Neuronal stem cell (in vitro differentiated cells): ENCODE measurements at places on chromosomes 1 and 21.

- no peak overlapping the region for H3K27ac ChIP-seq
- H3K36me3 ChIP-seq = no peaks in the 10 kb centered on the region
- H3K4me3 ChIP-seq = peak overlapping the region; percentile 65
- H3K4me1 ChIP-seq = no peaks in the 10 kb centered on the region
- DNase-seq = peak; percentile 20
- peaks cover 73% of the 10 kb centered on the region for H3K27me3 ChIP-seq
These were observed 4.3 kb downstream of the TCHH start for GRCh38 chr1:152110860-152111514.

- no peaks in the 10 kb centered on the region for H3K27me3 ChIP-seq
- DNase-seq = no peak
- H3K4me3 ChIP-seq = no peak overlapping the region
- H3K36me3 ChIP-seq = no peaks in the 10 kb centered on the region
- H3K27ac ChIP-seq = no peak overlapping the region
These were observed 16.3 kb downstream of the PDZK1 start for GRCh38 chr1:145690587-145691558.

DNA sequence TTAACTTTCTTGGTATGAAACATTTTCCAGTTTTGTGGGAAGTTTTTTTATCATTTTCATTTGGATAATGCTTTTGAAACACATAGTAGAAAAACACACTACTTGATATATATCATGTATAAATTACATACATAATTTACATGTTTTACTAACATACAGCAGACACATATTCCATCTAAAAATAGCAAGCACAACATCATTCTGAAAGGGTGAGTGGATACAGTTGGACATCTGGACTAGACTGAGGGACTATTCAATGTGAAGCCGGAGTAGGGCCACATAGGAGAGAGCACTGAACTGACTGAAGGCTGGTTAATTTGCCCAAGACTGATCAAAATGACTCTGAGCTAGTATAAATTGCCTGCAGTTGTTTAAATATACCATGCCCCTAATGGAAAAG is 11.7 kb downstream of the CDKN2C start:
- H3K4me3 ChIP-seq = no peak overlapping the region
- peaks cover 7% of the 10 kb centered on the region for H3K4me1 ChIP-seq
- no peaks in the 10 kb centered on the region for H3K36me3 ChIP-seq
- no peak overlapping the region for H3K27ac ChIP-seq
- DNase-seq = no peak

DNA sequence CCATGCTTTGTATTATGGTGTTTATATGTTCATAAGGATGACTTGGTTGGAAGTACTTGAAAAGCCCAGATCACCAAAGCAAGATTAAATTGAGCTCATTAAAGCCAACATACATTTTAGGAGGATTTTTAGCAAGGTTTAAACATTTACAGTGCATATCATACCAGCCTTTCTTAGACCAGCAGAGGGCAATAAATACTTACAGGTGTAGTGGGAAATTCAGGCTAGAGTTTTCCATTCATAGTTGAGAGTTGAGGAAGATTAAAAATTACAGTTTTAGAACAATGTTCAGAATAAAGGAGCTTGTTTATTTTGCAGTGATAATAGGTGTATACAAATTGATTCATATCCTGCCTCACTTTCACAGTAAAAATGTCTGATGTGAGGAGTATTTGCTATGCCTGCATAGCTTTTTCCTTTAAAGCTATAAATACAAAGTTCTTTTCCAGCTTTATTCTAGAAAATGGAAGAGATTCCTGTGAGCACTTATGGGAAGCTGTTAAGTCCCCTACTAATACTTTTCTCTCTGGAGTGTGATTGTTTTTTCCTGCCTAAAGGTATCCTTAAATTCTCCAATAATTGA is 35.3 kb downstream of the DTL start:
- peaks cover 10% of the 10 kb centered on the region for H3K36me3 ChIP-seq
- H3K4me3 ChIP-seq = no peak overlapping the region
- no peaks in the 10 kb centered on the region for H3K27me3 ChIP-seq
- DNase-seq = no peak
- H3K4me1 ChIP-seq = no peaks in the 10 kb centered on the region

DNA sequence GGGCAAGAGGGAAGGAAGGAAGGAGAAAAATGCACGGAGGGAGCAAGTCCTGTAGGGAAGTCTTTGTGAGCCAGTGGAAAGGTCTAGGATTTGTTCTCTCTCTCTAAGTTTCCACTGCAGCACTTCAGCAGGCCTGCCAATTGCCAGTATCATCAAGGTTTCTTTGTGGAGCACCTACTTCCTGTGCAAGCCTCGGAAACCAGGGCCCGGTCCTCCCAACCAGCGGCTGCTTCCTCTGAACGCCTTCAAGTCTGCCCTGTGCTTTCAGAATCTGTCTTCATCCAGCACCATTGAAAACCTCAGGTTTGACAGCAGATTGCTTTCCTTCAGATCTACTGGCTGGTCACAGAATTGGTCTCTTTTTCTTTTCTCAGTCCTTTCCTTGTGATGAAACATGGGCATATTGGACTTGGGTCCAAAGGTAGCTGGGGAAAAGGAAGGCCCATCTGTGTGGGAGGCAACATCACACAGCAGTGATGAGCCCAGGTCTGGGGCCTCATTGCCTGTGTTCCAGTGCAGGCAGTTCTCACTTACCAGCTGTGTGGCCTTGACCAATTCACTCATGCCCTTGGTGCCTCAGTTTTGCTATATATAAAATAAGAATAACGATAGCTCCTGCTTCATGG is 144.5 kb downstream of the SEC16B start:
- H3K4me1 ChIP-seq = no peaks in the 10 kb centered on the region
- no peak overlapping the region for H3K4me3 ChIP-seq
- no peaks in the 10 kb centered on the region for H3K27me3 ChIP-seq
- no peaks in the 10 kb centered on the region for H3K36me3 ChIP-seq

GRCh38 chr1:225453797-225454648 is 26.2 kb upstream of the LBR start:
- H3K27me3 ChIP-seq = no peaks in the 10 kb centered on the region
- H3K27ac ChIP-seq = no peak overlapping the region
- H3K4me1 ChIP-seq = peaks cover 2% of the 10 kb centered on the region
- no peak overlapping the region for H3K4me3 ChIP-seq

DNA sequence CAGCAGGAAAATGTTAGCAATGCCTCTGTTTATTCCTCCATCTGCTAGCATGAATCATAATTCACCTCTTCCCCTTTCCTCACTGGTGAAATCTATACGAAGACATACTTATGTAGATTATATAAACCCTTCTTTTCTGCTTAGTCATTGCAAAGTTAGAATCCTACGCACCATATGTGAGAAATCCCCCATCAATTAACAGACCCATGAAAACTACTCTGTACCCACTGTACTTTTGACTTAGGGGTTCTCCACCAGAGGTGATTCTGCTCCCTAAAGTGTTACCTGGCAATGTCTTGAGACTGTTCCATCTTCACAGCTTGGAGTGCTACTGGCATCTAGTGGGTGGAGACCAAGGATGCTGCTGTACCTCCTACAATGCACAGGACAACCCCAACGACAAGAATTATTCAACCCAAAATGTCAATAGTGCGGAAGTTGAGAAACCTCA is 49.6 kb upstream of the KCTD3 start:
- no peak overlapping the region for H3K27ac ChIP-seq
- no peak for DNase-seq
- H3K27me3 ChIP-seq = no peaks in the 10 kb centered on the region
